SW480 (cell line): ENCODE measurements at places on chromosomes 1 and 21.

DNA sequence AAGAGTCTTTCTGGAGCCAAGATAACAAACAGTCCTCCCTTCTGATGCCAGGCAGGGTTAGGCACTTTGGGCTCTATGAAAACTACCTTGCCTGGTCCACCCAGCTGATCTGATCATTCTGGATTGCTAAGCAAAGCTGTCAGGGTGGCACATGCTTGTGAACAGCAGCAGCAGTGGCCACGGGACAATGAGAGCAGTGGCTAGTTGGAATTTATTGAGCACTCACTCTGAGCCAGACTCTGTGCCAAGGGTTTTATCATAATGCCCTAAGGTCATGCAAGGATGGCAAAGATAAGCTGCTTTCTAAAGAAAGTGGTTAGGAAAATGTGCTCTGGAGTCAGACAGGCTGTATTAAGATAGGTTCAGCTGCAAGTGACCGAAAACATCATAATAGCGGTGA, 390.4 kb upstream of the VAMP3 start:
- no peak for DNase-seq

DNA sequence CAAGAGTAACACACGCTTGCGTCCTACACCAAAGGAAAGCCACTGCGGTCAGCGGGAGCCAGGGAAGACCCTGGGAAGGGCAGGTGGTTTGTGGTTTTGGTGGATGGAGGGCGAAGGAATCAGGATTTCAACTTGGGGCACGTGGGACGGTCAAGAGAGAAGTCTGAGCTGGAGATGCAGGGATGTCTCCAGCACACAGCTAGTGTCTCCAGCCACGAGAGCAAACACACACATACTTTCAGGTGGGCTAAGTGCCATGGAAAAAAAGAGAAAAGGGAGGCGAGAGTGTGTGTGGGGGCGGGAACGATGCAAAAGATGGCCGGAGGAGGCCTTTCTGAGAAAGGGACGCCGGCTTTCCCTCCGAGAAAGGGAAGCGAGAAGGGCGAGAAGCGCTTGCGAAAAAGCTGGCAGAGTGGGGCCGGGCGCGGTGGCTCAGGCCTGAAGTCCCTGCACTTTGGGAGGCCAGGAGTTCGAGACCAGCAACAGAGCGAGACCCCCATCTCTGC, 1.4 kb upstream of the SRRM1 start:
- no peak for DNase-seq

- DNase-seq, result no peak
Observed at GRCh38 chr21:32523988-32524719, 61.2 kb downstream of the TCP10L start.

DNA sequence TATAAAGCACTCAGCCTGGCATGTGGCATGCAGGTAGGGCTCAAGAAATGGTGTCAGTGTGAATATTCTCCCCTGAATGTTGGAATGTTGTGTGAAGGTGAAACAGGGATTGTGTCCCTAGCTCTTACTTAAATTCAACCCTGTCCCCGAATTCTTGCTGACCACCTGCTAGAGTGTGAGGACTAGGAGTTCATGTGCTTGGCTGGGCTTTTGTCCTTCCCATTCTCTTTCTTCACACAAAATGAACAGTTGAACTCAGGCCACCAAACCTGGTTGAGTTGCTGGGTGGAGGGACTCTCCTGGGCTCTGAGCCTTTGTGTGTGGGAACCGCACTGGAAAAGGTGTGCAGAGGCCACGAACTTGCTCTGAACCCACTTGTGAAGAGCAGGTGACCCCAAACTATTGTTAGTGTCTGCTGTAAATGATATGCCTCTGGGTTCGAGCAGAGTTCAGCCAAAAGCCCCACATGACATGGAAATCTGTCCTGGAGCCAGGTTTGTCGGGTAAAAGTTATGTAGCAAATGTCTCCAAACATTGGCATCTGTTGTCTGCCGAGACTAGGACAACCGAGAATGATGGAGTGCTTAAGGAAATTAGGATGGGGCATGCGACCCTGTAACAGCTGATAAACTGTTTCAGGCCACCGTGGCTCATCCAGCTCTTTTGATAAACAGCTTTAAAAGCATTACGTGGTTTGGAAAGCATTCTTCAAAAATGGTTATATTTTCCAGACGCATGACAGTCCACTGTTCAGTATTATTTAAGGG, 144.2 kb downstream of the DHRS3 start:
- no peak for DNase-seq

GRCh38 chr1:62184336-62184735, 10.3 kb upstream of the L1TD1 start:
- no peak for DNase-seq

- no peak for DNase-seq
Observed at GRCh38 chr1:67634396-67634935, 50.5 kb upstream of the GADD45A start.

DNA sequence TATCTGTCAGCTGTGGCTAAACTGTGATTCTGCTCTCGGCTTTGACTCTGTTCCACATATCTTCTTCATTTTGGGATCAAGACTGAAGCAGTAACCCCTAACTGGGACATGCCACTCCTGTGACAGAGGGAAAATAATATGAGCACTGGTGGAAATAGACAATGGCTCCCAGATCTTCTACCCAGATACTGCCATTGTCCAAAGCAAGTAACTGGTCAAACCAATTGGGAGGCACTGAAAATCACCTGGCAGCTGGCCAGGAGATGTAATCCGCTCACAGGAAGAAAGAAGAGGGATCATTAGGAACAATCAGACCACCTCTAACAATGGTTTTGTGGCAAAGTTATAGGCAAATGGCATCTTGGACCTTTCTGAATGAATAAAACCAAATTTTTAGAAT, 10.7 kb downstream of the SNX7 start:
- DNase-seq, result no peak

DNA sequence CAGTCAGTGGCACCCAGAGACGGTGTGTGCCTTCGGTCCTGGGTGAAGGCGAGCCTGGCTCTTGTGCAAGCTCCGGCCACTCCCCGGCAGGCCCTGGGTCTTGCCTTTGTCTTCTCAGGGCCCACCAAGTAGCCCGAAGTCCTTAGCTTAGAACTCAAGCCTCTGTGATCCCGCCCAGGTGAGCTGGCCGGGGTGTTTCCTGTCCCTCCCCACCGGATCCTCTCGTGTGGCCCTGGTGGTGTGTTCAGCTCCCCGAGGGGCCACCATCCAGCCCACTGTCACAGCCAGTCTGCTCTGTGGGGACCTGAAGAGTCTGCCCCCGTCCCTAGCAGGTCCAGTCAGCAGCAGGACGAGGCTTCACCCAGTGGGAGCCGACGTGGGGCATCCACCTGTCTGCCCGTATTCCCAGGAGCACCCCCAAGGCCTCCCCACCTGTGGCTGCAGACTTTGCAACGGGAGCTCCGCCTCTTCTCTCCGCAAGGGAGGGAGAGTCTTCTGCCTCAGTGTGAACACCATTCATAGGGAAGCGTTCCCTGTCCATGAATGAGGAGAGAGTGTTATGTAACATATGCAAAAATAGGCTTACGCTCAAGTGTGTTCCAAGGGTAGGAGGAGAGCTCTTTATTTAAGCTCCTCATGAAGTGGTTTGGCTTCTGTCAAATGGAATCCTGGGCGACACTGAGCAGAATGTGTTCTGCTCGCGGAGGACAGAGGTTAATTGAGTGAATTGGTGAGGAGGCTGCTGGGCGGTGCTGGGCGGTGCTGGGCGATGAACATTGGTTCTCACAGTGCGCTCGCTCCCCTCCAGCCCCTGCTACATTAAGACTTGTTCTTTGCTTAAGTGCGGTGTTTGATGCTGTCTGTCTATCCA, 108.9 kb downstream of the CRYAA start:
- peak; percentile 34 for DNase-seq

DNA sequence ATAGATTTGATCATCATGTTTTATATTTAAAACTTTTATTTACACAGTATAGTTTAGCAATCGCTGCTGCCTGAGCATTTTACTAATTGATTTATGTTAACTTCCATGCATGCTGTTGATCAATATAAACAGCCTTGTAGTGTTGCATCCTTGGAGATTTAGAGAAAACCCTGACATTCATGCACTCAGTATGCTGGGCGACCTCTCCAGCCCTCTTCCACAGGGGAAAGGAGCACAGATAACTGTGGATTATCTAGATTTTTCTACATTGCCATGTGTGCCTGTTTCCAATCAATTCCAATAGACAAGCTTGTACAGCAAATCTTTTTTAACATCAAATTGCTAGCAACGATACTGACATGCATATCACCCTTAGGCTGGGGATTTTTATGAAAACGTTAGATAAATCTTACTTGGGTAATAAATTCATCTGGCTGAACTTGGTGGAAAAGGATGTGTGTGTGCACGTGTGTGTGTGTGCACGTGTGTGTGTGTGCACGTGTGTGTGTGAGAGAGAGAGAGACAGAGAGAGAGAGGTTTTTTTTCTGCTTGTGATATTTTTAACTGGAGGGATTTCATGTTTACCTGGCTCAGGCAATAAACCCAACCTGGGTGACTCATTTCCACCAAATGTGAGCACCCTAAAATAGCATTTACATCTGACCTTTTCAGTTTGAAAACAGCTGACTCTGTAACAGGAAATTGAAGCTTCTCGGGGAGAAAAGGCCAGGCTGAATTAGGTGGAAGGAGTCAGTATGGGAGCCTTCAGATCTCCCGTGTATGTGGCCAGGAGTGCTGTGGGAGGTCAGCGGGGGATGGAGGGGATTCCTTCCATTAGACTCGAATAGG, 339.8 kb downstream of the PRDM2 start:
- peak; percentile 21 for DNase-seq

- DNase-seq, result peak; percentile 41
Observed at GRCh38 chr1:33347650-33347992, 26.7 kb upstream of the A3GALT2 start.

DNA sequence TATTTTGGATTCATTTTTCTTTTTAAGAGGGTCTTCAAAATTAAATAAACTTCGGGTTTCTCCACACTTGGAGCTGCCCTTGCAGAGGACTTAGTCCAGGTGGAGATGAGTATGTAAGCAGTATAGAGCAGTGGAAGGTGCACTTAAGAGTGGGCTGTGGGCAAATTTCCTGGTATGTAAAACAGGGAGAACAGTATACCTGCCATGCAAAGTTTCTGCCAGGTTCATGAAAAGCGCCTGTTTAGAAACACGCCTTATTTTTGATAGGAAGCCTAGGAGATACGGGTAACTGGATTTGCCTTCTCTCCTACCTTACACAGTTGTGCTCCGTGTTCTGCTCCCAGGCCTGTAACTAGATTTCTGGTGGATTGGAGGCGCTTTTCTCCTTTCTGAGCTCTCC, 1.2 kb downstream of the KDM4A start:
- peak; percentile 16 for DNase-seq

GRCh38 chr1:15885701-15886610, 38.4 kb downstream of the SPEN start:
- peak; percentile 85 for DNase-seq

- peak; percentile 75 for DNase-seq
Observed at GRCh38 chr1:54070171-54070837, 16.9 kb downstream of the TCEANC2 start.

- peak; percentile 33 for DNase-seq
Observed at GRCh38 chr1:4652631-4653327, 1.6 kb upstream of the AJAP1 start.

GRCh38 chr1:201169971-201170532, 15.8 kb upstream of the TMEM9 start:
- DNase-seq, result no peak

GRCh38 chr1:245500546-245500945, 345.8 kb downstream of the KIF26B start:
- no peak for DNase-seq

DNA sequence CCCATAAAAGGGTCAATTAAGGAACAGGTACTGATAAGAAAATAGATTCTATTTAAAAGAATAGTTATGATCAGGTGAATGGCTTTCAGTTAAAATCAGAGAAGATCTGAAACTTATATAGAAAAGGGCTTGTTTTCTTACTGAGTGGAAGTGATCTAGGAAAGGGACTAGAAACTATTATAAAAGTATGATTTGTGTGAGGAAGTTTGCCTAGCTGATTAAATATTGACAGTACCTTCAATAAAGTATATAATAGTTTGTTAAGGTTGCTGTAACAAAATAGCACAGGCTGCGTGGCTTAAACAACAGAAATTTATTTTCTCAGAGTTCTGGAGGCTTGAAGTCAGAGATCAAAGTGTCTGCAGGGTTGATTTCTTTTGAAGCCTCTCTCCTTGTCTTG, 5.4 kb upstream of the ALG6 start:
- DNase-seq, result no peak

DNA sequence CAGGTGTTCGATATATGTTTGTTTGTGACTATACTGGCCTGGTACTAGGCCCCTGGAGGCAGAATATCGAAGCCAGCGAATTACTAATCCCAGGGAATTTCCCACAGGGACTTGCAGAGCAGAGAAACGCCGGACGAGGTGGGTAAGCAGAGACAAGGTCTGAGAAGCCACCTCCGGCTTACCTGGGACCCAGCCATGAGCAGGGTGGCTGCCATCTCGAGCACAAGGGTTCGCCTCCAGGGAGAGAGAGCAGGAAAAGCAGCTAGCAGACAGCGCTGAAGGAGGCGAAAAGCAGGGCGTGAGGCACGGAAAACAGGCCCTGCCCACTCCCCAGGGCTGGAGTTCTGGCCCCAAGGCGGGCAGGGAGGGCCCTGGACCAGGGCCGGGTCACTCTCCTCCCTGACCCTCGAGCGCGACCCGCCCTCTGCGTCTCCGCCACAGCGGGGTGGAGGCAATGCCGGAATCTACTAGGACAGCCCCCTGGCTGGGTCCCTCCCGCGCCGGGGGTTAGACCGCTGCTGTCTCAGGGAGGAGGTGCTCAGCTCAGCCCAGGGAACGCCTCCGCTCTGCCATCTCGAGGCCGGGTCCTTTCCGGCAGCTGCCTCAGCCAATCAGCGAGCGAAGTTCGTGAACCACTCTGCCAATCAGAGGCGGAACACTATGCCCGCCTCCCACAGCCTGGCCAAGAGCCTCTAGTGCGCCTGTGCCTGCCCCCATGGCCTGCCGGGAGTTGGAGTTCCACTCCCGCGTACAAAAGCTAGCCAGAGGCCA, 1.7 kb downstream of the ZNF436 start:
- peak; percentile 97 for DNase-seq

GRCh38 chr1:102726417-102726816, 381.9 kb downstream of the COL11A1 start:
- no peak for DNase-seq

- no peak for DNase-seq
Observed at GRCh38 chr1:100780814-100781213, 61.3 kb downstream of the VCAM1 start.

GRCh38 chr1:71245246-71245645, 164.4 kb upstream of the ZRANB2 start:
- DNase-seq, result no peak

- no peak for DNase-seq
Observed at GRCh38 chr1:22236166-22236565, 93.3 kb upstream of the WNT4 start.

GRCh38 chr1:193438771-193439170, 252.4 kb upstream of the B3GALT2 start:
- no peak for DNase-seq

- no peak for DNase-seq
Observed at GRCh38 chr1:96698342-96698983, 23.1 kb upstream of the PTBP2 start.
